Activated CD4-positive, alpha-beta T cell treated with anti-CD3 and anti-CD28 coated beads, Interleukin-2, Interleukin-6, amounts not matched to agents 100 ng/mL and 50 ng/mL, durations not matched to agents 16 hours and 8 hours (primary cell): ENCODE measurements at places on chromosomes 3 and 15.

DNA sequence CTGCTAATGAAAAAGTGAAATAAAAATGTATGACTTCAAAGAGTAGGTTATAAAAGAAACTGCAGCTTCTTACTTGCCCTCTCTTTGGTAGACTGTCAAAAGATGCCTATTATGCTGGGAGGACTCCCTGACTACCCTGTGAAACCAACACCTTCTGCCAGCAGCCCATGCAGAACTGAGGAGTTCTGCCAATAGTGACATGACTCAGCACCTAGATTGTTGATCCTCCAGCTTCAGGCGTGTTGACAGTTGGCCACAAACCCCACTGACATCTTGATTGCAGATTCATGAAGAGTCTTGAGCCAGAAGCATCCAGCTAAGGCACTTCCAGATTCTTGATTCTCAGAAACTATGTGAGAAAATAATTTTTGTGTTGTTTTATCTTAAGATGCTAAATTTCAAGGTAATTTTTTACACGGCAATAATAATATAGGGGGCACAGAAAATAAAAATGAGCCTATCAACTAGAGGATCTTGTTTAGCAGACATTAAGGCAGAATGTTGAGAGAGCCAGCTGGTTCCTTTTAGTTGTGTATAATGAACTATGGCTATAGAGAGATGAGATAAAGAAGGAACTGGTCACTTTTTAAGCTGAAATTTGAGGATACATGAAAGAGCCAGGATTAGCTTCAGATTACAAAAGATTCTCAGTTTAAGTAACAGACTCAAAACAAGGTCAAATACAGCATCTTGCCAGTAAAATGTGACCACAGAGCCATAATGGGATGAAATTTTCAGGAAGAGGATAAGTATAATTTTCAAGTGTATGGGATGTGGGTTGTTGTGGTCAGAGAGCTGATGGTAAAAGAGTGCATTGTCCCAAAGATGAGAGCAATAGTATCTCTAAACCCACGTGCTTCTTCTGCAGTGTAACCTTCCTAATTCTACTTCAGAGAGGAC, 588.7 kb upstream of the CBLB start:
- DNase-seq, result peak; percentile 82

DNA sequence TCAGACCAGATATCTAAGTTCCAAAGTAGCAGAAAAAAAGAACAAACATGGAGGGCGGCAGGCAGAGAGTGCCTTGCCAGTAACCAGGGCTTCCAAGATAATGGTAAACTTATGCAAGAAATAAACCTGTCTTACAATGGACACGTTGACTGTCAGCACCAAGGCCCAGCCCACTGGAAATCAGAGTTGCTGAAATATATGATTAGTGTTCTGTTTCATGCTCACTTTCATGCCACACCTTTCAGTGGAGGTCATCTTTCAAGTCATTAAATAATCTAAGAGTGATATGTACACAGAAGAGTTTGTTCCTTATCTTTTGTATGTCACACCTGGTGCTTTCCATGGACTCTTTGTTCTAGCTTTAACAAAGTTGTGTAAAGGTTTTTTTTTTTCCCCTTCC, 358.1 kb downstream of the MECOM start:
- DNase-seq, result no peak

DNA sequence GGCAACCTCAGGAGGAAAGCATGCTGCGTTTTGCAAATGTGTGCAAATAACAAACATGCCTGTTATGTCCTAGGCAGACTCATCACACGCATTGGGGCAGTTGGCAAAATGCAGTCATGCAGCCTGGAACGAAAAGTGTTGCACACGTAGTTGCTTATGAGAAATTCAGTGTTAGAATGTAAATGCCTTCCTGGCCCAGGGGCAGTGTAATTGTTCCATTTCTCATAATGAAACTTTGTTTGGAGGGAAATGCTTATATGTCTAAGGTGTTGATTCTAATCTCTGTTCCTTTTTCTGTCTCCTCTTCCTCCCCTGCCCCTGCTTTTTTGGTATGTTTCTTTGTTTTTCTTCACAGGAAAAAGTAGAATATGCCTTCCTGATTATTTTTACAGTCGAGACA, 156.0 kb downstream of the CACNA1D start:
- peak; percentile 68 for DNase-seq

DNA sequence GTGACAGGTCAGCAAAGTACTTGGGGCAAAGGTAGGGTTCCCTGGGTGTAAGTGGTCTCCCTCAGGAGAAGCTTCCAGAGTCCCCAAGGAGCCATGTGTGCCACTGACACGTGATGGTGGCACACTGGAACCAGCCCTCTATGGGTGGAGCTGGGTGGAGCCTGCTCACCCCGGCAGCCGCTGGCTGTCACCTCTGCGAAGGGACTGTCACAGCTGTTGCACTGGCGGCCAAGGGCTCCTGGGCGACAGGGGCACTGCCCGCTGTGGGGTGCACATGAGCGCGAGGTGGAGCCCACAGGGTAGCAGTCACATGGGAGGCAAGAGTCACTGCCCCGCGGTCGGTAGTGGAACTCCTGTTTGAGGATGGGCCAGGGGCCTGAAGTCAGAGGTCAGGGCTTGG, 12.0 kb downstream of the CELSR3 start:
- DNase-seq, result no peak

DNA sequence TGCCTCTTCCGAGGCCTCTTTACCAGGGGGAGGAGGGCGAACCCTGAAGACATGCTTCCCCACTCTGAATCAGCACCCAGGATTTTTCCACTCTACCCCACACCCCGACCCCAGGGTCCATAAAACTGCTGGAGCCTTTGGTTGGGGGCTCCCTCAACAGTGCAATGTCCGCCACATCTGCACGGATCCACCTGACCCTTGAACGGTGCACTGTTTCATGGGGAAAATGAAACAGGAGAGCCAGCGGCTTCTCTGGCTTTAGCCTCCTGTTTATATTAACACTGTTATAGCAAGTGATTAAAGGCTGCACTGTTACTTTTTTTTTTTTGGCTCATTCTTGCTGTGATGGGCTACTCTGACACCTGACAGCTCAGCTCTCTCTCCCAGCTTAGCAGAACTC, 124.1 kb upstream of the DLG1 start:
- DNase-seq, result no peak

DNA sequence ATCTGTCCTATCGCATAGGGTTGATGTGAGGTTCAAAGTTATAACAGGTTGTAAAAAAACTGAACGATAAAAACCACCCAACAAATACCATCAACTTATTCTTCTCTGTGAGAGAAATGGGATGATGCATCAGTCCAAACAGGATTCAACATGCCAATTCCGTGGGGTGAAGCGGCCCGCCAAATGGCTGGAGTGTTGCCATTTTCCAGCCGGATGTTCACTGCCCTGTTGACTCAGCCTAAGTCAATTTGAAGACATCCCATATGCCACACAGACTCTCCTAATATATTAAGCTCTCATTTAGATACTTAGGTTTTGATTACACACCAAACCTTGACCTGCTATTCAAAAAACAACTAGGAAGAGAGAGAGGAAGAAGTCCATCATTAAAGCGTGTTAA, 311.1 kb downstream of the VPS13C start:
- no peak for DNase-seq

GRCh38 chr3:185473290-185473815, 25.5 kb downstream of the TMEM41A start:
- no peak for DNase-seq

- peak; percentile 69 for DNase-seq
Measured at GRCh38 chr15:60899322-60899966, 329.7 kb downstream of the RORA start.

DNA sequence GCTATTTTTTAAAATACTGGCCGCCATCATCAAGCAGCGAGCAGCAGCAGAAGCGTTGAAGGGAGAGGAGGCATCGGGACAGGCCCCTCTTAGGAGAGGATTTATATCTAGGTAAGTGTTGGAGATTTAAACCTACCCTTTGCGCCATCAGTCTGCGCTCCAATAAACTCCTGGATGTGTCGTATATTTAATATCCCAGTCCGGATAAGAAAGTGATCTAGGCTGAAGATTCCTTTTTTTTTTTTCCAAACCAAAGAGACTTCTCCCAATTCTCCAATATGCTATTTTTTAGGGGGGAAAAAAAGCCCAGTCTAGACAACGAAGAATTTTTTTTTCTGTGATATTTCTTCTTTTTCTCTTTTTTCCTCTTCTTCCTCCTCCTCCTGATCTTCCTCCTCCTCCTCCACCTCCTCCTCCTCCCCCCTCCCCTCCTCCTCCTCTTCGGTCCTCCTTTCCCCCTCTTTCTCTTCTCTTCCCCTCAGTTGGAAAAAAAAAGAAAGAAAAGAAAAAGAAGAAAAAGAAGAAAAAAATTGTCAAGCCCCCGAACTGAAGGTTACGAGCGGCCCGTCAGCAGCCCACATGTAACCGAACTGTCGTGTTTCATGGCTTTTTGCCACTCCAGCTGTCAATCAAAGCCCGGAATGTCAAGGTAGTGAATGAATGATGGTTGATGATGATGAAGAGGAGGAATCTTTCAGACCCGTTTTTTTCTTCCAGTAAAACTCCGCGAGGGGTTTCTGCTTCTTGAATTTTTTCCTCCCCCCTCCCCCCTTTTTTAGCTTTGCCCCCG, 835 bp downstream of the MEIS2 start:
- DNase-seq, result no peak
